ENCODE measurements at places on chromosomes 2 and 18.
A peak's percentile ranks its signal among the peaks of the same experiment; 100 is the strongest.

DNA sequence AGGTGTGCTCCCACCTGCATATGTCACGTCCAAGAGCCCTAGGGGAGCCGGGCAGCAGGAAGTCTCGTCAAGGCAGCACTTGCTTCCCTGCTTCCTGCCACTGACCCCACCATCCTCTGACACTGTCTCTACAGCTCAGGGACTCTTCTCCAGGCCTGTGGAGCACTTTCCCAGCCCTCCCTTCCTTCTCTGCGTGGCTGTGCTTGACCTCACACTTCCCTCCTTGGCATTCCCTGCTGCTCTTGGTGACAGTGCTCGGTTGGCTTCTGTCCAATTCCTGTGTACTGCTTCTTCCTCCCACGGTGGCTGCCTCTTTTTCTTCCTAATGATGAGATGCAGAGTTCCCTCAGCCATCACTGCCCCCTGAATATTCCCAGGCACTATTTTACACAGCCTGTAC lies 2.8 kb downstream of the CIDEA start:
- DNase-seq, result no peak

GRCh38 chr18:991441-991840 lies 86.8 kb downstream of the ADCYAP1 start:
- no peak for DNase-seq

DNA sequence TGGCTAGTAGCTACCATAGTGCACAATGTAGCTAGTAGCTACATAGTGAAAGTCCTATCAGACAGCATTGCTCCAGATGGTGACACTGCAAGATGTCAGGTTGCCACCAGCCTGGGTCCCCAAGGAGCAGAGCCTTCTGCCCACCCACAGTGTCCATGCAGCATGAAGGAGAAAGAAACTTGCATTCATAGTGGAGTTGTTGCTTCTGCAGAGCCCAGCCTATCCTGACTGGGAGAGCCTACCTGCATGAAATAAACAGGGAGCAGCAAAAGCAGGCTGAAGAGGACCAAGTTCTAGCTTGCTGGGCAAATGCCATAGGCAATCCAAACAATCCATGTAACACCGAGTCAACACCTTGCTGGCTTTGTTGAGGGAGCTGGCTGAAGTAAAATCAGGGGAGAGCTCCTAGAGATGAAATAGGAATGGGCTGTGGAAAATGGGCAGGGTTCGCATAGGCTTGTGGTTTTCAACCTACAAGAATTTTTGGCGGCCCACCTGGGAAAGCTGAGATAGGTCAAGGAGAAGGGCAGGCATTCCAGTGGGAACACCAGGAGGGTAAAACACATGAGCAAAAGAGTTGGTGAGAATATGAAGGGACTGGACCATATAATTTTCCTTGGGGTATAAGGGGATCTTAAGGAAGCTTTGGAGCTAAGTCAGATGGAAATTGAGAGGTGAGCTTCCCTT lies 195.8 kb downstream of the CYP26B1 start:
- no peak for DNase-seq

DNA sequence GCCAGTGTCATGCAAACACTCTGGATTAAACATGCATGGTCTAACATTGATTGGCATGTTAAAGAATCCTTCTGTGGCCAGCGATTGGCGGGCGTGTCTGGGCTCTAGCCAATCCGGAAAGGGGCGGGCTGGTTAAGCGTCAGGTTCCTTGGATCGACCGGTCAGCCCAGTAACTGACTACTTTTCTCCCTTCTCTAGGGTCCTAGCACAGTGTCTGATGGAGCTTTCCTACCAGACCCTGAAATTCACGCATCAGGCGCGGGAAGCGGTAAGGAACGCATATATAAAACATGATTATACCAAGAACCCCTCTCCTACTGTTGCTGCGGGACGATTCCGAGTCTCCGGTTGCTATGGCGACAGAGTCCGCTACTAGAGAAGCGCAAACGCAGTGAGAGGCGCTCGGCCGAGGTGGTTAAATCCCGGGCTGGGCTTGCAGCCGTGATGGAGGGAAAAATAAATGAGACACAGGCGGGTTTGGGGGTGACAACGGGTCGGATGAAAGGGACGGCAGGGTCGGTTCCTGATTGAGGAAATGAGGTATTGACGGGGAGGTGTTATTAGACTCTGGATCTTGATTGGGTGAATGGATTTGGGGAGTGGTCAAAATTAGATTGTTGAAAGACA lies 29.4 kb downstream of the KATNAL2 start:
- DNase-seq, result peak; percentile 76

- no peak for DNase-seq
Observed at GRCh38 chr2:44191739-44192138, 23.1 kb downstream of the PPM1B start.

DNA sequence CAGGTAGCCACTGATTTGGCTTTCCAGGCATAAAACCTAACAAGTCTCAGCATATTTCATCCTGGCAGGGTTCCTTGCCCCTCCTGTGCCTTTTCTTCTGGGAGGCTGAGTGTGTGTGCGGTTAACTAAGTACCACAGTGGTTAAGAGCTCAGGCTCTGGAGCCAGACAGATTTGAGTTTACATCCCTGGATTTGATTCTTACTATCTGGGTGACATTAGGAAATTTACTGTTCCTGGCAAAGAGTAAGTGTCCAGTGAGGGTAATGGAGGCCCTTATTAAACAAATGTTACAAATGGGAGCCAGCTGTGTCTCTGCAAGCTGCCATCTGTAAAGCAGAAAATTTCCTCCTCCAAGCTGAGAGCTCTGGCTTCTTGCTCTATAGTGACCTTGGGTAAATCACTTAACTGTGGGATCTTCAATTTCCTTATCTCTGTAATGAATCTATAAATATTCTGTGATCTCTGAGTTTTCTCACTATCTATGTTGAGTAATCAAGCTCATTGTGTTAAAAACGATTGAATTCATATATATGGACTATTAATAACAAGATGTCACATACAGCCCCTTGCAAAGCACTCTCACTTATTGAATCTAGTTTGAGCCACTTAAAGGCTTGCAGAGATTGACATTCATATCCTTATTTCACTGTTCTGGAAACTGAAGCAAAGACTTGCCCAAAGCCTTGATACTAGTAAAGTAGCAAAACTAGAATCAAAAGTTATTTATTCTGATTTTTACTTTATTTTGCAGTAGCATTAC lies 6.5 kb upstream of the COBLL1 start:
- DNase-seq, result no peak

DNA sequence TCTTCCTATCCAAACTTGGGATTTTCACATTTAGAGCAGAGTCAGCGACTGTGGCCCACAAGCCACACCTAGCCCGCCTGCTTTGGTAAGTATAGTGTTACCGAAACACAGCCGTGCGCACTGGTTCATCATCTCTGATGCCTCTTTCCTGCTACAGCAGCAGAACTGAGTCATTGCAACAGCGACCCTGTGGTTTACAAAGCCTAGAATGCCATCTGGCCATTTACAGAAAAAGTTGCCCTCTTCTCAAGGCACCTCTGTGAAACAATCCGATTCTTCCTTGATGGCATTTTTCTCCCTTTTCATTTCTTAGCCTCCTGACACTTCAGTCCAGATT lies 10.7 kb upstream of the IAH1 start:
- DNase-seq, result no peak

GRCh38 chr18:74489676-74490075 lies 6.5 kb upstream of the CNDP2 start:
- no peak for DNase-seq

DNA sequence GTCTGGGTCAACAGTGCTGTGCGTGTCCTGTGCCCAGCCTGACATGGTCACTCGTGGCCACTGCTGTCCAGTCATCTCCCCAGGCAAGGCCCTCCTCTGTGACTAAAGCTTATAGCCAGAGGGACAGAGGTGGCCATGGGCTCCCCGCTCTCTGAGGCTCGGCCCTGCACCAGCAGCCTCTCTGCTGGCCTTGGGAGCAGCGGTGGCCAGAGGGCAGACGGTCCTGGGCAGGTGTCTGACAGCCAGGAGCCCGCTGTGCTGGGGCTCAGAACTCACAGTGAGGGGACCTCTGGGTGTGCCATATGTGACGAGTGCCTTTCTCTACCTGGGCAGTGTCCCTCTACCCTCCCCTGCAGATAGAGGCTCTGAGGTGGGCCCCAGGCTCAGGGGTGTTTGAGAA lies 98.7 kb downstream of the FAM210A start:
- no peak for DNase-seq

DNA sequence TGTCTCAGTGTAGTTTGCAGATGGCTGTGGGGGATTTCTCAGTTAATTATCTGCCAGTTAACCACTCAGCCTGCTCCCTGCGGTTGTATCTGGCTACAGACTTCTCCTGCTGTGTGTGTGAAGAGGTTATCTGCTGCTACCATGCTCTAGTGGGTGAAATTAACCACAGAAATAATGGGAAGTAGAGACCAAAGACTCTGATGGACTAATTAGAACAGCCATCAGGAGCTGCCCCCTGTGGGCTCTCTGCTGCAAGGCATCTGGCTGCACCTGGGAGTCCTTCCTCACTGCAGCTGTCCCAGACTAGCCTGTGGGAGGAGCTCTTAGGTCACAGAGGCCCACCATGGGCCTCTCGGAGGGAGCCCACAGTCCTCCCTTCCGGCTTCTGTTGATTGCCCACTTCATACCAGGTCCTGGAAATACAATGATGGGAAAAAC lies 66.6 kb downstream of the CTIF start:
- DNase-seq, result peak; percentile 39

- DNase-seq, result no peak
Observed at GRCh38 chr2:235021752-235022151, 69.9 kb downstream of the SH3BP4 start.

DNA sequence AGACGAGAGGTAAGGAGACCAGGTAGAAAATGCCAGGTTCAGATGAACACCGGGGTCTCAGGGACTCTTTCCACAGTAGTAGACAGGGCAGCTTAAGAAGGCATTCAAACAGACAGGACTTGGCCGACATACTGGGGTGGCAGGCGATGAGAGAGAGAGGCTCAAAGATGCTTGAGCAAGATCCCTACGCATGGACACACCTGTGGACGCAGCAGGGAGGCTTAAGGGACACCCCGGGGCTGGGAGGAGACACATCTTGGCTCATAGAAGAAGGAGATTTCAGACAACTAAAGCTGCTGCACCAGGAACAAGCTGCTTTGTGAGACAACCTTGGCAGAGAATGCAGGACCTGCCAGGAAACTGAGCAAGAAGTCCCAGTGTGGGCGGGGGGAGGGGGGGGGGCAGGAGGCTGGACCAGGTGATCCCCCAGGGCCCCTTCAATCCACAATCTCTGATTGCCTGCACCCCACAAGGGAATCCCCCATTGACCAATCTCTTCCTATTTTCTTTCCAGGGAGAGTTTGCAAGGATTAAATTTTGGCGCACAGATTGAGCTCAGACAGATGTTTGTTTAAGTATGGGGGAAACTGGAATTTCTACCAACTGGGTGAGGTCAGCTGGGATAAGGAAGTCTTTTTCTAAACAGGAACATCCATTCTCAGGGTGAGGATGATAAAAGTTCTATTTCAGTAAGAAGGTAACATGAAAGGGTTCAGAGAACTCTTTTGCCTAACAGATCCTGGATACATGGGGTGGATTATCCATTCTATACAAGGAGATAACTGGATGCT lies 400.7 kb downstream of the NBAS start:
- no peak for DNase-seq

DNA sequence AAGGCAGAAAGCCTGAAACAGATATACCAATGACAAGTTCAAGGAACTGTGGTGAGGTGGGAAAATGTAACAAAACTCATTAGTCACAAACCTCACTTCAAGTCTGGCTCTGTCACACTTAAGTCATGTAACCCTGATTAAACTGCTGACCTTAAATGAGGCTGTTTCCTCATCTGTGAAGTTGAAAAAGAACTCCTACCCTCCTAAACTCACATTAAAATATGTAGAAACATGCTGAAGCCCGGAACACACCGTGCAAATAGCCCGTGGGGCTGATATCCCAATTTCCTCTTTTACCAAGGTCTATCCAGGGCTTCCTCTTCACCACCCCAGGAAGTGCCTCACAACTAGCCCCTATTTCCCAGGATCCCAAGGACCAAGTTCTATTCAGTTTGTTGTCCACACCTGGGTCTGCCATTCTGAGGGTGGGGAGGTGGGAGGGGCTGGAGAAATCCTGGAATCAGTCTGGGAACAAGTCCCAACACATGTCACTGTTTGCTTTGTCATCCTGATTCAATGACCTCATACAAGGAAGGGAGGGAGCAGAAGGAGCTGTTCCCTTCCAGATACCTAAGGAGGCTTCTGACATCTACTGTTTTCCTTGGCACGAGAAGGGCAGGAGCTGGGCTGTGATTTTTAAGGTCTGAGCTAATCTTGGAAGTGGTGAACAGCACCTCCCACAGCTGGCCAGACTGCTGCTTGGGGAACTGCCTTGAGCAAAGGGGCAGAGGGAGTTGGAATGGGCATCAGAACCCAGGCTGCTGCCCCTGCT lies 42.3 kb downstream of the SLC4A1AP start:
- no peak for DNase-seq

GRCh38 chr2:85922199-85922598 lies 33.4 kb upstream of the ST3GAL5 start:
- DNase-seq, result no peak

DNA sequence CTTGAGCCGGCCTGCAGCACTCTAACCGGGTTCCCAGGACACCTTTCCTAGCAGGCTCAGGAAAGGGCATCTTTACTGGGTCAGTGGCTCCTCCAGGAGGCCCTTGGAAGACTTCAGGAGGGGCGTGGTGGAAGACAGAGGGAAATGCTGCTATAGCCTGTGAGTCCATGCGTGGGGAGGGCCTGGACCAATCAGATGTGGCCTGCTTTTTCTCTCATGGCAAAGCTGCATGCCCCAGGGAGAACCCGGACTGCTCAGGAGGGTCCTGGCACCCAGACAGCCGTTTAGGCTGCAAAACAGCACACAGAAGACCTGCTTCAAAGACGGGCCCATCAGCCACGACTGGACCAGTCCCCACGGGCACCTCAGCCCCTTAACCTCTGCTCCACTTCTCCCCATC lies 84.4 kb downstream of the EIPR1 start:
- no peak for DNase-seq

GRCh38 chr2:218405746-218406208 lies 6.1 kb downstream of the CTDSP1 start:
- DNase-seq, result no peak

DNA sequence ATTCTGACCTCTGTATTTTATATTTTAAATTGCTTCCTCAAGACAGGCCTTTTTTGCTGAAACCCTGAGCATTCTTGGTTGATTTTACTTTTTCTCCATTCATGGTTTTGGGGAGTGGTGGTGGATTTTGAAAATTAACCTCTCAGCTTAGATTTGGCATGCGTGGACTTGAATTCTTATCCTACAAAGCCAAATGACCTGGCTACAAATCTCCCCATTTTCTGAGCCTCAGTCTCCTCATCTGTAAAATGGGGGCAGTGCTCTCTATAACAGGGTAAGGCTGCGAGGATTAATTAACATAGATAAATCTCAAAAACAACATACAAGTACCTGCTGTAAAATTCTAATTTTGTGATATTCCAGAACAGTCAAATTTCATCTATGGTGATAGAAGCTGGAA lies 103.4 kb upstream of the CDCA7 start:
- DNase-seq, result no peak

GRCh38 chr2:156350374-156351142 lies 18.0 kb upstream of the NR4A2 start:
- DNase-seq, result no peak
